Activated naive CD4-positive, alpha-beta T cell treated with anti-CD3 and anti-CD28 coated beads, Interleukin-2, amount 10 ng/mL, durations not matched to agents 7 days and 5 days (primary cell): ENCODE measurements at places on chromosomes 11 and 22.

DNA sequence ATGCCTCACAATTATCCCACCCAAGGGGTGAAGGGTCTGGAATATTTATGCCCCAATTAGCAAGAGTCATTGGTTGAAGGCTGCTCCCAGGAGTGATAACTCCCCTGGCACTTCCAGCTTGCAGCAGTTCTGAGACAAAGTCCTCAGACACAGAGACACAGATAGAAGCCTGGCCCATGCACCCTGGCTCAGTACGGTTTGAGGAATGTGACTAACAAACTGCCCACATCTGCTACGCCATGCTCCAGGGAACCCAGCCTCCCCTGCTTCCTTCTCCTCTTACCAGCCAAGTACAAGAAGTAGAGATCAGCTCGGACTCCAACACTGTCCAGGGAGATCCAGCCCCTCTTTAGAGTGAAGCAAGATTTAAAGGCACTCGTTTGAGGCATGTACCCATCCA is 48.5 kb upstream of the BMAL1 start:
- H3K4me1 ChIP-seq = no peaks in the 10 kb centered on the region
- H3K27me3 ChIP-seq = peaks cover 10% of the 10 kb centered on the region
- no peak overlapping the region for H3K4me3 ChIP-seq
- no peak overlapping the region for H3K27ac ChIP-seq
- H3K36me3 ChIP-seq = no peaks in the 10 kb centered on the region
- DNase-seq = no peak

DNA sequence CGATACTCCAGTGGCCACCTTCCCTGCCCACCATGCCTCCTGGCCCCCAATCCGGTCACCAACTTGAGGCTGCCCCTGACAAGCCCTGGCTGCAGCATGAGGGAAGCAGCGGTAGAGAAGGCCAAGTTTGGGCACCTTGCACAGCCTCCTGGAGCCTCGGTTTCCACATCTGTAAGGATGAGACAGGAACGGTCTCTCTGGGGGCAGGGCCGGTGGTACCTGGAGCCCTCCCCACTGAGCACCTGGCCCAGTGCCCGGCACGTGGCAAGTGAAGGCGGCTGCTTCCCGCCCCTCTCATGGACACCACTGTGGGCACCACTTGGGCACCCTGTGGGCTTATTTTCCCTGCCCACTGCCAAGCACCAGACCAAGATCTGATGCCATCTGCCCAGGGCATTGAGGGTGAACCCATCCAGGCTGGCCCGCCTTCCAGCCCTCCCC is 77.8 kb downstream of the CDKN1C start:
- H3K27ac ChIP-seq = no peak overlapping the region
- H3K4me3 ChIP-seq = no peak overlapping the region
- peaks cover 10% of the 10 kb centered on the region for H3K4me1 ChIP-seq
- no peak for DNase-seq

GRCh38 chr22:47631571-47632102 is 869.2 kb downstream of the TBC1D22A start:
- H3K27me3 ChIP-seq = no peaks in the 10 kb centered on the region
- no peak for DNase-seq
- H3K4me1 ChIP-seq = no peaks in the 10 kb centered on the region
- H3K27ac ChIP-seq = no peak overlapping the region

GRCh38 chr11:93729129-93729616 is 12.1 kb downstream of the TAF1D start:
- H3K27ac ChIP-seq = no peak overlapping the region
- H3K4me1 ChIP-seq = peaks cover 20% of the 10 kb centered on the region
- H3K27me3 ChIP-seq = no peaks in the 10 kb centered on the region
- H3K4me3 ChIP-seq = no peak overlapping the region

DNA sequence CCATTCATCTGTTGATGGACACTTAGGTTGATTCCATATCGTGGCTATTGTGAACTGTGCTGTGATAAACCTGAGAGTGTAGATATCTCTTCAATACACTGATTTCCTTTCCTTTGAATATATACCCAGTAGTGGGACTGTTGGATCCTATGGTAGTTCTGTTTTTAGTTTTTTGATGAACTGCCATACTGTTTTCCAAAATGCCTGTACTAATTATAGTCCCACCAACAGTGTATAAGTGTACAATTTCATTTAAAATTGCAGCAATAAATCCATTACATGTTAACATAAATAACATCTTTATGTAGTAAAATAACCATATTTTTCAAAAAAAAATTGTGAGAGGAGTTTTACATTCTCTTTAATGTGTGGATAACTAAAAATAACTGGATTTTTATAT is 65.0 kb upstream of the SYT9 start:
- no peaks in the 10 kb centered on the region for H3K36me3 ChIP-seq
- H3K4me3 ChIP-seq = no peak overlapping the region
- DNase-seq = no peak

DNA sequence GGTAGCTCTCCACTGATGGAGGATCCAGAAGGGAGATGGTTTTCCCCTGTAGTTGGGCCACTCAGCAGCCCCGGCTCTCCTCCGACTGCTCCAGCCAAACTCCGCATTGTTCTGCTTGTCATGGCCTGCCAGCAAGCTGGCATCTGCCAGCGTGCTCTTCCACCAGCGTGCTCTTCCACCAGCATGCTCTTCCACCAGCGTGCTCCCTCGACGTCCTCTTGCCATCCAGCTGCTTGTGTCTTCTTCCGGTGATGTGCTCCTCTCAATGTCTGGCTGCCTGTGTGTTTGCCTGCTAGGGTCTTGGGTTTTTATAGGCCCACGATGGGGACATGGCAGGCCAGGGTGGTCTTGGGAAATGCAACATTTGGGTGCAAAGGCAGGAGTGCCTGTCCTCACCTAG is 43.5 kb upstream of the GNAZ start:
- H3K27me3 ChIP-seq = peaks cover 11% of the 10 kb centered on the region
- H3K36me3 ChIP-seq = no peaks in the 10 kb centered on the region
- no peaks in the 10 kb centered on the region for H3K4me1 ChIP-seq

GRCh38 chr11:43992183-43992582 is 49.7 kb downstream of the C11orf96 start:
- no peak overlapping the region for H3K4me3 ChIP-seq
- peaks cover 2% of the 10 kb centered on the region for H3K4me1 ChIP-seq
- no peak for DNase-seq
- peaks cover 25% of the 10 kb centered on the region for H3K27me3 ChIP-seq
- no peak overlapping the region for H3K27ac ChIP-seq

DNA sequence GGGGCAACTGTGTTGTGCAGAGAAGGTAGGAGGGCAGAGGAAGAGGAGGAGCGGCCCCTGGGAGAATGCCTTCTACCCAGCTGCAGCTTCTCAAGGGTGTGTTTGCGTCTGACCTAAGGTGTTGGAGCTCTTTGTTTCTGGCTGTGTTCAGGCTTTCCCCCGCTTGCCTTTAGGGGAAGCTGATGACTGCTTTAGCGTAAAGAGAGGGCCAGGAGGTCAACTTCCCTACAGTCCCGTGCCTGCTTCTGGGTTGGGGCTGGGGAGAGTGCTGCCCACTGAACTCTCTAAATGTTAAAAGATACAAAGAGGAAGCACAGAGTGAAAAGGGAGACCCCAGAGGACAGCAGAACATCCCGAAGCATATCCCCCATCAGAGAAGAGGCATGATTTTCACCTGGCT is 99.2 kb downstream of the PTPRJ start:
- no peak overlapping the region for H3K4me3 ChIP-seq
- no peak for DNase-seq
- H3K4me1 ChIP-seq = peaks cover 60% of the 10 kb centered on the region
- H3K27me3 ChIP-seq = no peaks in the 10 kb centered on the region
- H3K27ac ChIP-seq = peak overlapping the region; percentile 61

DNA sequence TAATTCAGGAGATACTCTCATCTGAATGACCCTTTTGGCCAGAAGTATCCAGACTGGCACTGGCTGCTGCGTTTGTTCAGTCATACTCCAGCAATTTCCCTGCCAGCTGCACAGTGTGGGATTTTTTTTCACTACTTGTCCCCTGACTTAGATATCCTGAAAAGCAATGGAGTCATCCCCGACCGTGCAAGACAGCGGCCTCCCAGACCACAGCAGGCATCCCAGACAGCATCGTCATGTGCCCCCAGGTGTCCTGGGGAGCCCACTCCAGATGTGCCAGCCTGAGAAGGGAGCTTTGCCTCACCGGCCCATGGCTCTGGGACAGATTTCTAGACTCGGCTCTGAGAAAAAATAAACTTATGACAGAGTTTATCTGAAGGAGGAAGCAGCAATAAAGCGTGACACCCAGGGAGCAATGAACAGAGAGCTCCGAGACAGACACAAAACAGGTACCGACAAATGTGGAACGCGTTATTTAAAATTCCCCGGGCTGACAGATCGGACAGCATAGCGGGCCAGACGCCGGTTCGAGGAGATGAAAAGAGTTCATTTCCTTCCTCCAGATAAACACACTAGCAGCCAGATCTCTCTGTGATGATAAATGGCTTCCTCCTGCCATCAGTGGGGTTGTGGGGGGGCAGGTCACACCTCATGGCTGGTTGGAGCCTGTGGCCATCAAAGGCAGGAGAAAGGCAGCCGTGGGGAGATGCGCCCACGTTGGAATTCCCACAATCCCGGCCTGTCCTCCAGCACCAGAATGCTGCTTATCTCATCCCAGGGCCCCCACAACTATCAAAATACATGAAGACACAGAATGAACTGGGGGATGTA is 106.4 kb upstream of the FGF3 start:
- H3K4me1 ChIP-seq = peaks cover 4% of the 10 kb centered on the region
- peaks cover 78% of the 10 kb centered on the region for H3K27me3 ChIP-seq
- DNase-seq = peak; percentile 14

- no peak for DNase-seq
- no peaks in the 10 kb centered on the region for H3K27me3 ChIP-seq
- H3K4me3 ChIP-seq = no peak overlapping the region
These were observed 45.3 kb upstream of the ARHGAP32 start for GRCh38 chr11:129237456-129237855.

DNA sequence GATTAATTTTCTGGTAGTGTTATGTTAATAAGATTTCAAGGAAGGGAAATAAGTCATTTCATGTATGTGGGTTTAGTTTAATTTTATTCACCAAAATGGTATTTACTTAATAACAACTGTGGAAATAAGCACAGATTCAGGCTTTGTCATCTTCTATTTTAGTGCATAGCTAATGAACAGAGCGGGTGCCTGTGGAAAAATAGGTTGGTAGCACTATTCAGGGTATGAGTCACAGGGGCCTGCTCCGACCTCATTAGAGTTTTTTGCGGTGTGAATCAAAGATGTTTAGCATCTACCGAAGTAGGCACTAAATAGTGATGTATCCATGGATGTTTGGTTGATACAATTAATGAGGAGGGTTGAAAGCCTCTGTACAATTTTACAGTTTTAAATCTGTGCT is 78.2 kb downstream of the FAT3 start:
- H3K4me1 ChIP-seq = no peaks in the 10 kb centered on the region
- no peak overlapping the region for H3K4me3 ChIP-seq
- H3K27me3 ChIP-seq = no peaks in the 10 kb centered on the region
- DNase-seq = no peak
- H3K27ac ChIP-seq = no peak overlapping the region
- no peaks in the 10 kb centered on the region for H3K36me3 ChIP-seq

GRCh38 chr11:49424136-49424535 is 215.7 kb upstream of the FOLH1 start:
- H3K4me1 ChIP-seq = no peaks in the 10 kb centered on the region
- no peaks in the 10 kb centered on the region for H3K27me3 ChIP-seq

DNA sequence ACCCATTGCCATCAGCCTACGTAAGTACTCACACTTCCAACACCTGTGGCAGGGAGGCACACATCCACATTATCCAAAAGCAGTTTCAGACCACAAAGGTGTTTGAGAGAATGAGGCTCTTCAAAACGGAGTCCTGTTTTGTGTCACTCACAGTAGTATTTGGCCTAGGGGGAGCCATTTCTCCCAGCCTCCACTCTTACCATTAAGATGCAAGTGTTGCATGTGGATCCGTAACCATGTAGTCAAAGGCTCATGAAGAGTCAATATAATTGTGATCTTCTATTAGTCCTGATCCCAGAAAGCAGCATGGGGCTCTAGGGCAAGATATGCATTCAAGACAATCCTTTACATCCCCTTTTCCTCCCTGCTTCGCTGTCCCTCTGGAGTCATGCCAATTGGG is 41.5 kb downstream of the IL10RA start:
- no peak overlapping the region for H3K4me3 ChIP-seq
- H3K36me3 ChIP-seq = no peaks in the 10 kb centered on the region
- H3K27ac ChIP-seq = no peak overlapping the region
- DNase-seq = no peak
- peaks cover 15% of the 10 kb centered on the region for H3K27me3 ChIP-seq

GRCh38 chr11:38130976-38131375 is 1532.9 kb upstream of the RAG2 start:
- no peak overlapping the region for H3K4me3 ChIP-seq
- no peaks in the 10 kb centered on the region for H3K36me3 ChIP-seq
- H3K27me3 ChIP-seq = no peaks in the 10 kb centered on the region
- H3K27ac ChIP-seq = no peak overlapping the region

DNA sequence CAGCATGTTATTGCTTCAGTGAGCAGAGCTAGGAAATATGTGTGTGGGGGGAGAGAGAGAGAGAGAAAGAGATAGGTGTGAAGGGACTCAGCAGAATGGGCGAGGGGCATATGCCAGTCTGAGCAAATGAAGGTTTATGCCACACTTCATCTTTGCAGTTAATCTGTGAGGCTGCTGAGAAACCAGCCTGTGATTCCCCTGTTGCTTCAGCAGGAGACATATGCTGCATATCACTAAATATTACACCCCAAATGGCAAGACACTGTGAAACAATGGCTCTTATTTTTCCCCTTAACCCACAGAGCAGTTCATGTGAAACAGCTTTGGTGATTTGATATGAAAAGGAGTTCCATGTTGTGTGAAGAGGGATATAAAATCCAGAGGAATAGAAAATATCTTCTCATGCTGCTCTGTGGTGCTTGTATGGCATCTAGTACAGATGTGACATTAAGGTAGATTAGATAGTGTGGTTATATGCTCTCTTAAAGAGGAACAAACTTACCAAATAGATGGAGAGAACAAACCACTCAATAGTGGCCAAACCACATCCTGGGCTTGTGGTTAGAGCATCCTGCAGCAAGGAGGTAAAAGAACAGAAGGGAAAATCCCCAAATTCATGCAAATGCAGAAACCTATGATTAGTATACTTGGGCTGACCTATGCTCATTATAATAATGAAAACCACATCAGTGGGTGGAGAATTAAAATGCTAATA is 864.2 kb downstream of the FAM181B start:
- peaks cover 7% of the 10 kb centered on the region for H3K36me3 ChIP-seq
- H3K4me3 ChIP-seq = peak overlapping the region; percentile 74
- peaks cover 14% of the 10 kb centered on the region for H3K27me3 ChIP-seq
- peak overlapping the region; percentile 94 for H3K27ac ChIP-seq
- H3K4me1 ChIP-seq = peaks cover 47% of the 10 kb centered on the region

GRCh38 chr11:36037031-36037430 is 93.2 kb downstream of the LDLRAD3 start:
- no peaks in the 10 kb centered on the region for H3K36me3 ChIP-seq
- DNase-seq = no peak
- no peak overlapping the region for H3K4me3 ChIP-seq
- peaks cover 12% of the 10 kb centered on the region for H3K27me3 ChIP-seq
- no peak overlapping the region for H3K27ac ChIP-seq
- no peaks in the 10 kb centered on the region for H3K4me1 ChIP-seq

DNA sequence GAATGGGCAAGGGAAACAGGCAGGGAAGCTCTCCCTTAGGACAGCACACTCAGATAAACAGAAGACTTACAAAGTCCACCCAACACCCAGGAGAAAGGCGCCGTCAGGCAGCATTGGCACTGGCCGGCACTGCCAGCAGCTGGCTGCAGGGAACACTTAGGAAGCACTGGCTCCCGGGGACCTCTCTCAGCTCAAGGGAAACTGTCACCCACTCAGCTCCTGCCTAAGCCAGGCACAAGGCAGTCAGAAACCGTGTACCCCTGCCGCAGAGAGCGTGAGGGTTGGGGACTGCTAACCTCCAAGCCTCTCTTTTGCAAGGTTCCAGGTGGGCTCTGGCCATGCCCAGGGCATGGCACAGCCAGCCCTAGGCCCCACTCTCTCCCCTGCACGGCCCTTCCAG is 64.7 kb downstream of the DGCR2 start:
- H3K36me3 ChIP-seq = peaks cover 44% of the 10 kb centered on the region
- H3K27ac ChIP-seq = no peak overlapping the region
- H3K4me3 ChIP-seq = no peak overlapping the region
- DNase-seq = no peak
- H3K27me3 ChIP-seq = no peaks in the 10 kb centered on the region
- no peaks in the 10 kb centered on the region for H3K4me1 ChIP-seq
